ENCODE measurements at places on chromosomes 6 and 20. TPM values are rescaled to one million over a fixed set of nuclear protein-coding genes. Genes with fewer than 3 reads are reported as not detected.

DNA sequence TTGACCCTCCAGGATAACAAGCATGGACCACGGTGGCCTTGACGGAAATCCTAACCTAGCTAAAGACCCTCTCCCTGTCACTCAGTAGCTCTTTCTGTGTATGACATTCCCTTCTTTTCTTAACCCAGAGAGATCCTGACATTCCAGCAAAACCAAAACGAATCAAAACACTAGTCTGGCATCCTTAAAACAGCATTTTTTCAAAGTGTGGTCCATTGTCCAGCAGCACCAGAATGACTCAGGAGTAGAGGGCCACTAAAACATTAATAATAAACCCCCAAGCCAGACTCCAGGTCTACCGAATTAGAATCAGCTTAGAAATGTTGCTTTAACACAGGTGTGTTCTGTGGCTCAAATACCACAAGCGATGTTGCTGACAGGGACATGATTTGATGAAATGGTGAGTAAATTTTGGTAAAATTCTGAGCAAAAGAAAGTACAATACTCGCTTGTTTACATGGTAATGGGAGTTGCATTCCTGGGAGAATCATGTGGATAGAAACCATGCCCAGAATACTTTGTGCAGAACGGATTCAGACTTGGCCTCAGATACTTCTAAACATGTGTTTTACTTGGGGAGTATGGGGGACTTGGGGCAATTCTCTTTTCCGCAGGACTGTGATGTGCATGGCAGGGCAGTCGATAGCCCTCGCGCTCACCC is 174.2 kb upstream of the KCNG1 start:
- DNase-seq, result no peak

- DNase-seq, result no peak
Measured at GRCh38 chr20:38881806-38882440, 44.3 kb upstream of the FAM83D start.

Gene TNFRSF6B
- 3.3 TPM for polyA plus RNA-seq

- no peak for DNase-seq
Measured at GRCh38 chr6:135018941-135019340, 35.7 kb downstream of the HBS1L start.

Gene CALHM4
- 0.13 TPM for polyA plus RNA-seq

Data from right lung (tissue), 10 donors.